HFFc6 (cell line): ENCODE measurements at places on chromosomes 6 and 20.

GRCh38 chr20:47719625-47720024 is 65.7 kb downstream of the SULF2 start:
- no peak for DNase-seq

DNA sequence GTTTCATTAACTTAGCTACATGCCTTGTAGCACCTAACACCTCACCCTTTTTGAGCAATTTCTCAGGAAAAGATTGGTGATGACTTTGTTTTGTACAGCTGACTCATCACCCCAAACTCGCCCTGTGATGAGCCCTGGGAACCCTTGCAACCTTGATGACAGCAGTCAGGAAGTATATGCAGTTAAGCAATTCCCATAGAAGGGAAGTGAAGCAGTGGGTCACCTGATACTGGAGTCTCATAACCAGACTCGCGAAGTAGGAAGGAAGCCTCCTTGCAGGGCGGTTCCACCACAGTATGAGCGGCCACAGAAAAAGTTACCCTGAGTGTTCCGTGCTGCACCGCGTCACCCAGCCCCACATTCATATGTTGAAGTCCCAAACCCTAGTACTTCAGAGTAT is 82.0 kb upstream of the EDN1 start:
- no peak for DNase-seq

GRCh38 chr6:133595111-133595761 is 293.7 kb upstream of the TCF21 start:
- no peak for DNase-seq

DNA sequence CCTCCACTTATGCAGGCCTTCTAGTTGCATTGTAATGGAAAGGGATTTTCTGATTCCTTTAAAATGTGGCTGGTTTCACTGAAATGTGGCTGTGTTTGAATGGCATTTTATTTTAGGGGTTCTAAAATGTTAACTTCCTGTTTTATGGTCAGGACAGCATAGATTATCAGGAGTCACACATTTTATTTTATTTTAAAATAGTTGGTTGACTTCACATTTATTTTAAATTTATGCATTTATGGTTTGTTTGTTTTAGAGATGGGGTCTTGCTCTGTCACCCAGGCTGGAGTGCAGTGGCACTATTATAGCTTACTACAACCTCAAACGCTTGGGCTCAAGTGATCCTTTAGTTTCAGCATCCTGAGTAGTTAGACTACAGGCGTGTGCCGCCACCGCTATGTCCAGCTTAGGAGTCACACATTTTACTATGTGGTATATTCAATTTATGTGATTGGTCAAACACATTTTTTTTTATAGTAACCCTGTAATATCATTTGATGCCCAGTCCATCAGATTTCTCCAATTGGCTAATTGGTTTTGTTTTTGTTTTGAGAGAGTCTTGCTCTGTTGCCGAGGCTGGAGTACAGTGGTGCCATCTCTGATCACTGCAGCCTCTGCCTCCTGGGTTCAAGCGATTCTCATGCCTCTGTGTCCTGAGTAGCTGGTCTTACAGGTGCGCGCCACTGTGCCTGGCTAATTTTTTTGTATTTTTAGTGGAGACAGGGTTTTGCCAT is 2.3 kb downstream of the DTD1 start:
- no peak for DNase-seq

DNA sequence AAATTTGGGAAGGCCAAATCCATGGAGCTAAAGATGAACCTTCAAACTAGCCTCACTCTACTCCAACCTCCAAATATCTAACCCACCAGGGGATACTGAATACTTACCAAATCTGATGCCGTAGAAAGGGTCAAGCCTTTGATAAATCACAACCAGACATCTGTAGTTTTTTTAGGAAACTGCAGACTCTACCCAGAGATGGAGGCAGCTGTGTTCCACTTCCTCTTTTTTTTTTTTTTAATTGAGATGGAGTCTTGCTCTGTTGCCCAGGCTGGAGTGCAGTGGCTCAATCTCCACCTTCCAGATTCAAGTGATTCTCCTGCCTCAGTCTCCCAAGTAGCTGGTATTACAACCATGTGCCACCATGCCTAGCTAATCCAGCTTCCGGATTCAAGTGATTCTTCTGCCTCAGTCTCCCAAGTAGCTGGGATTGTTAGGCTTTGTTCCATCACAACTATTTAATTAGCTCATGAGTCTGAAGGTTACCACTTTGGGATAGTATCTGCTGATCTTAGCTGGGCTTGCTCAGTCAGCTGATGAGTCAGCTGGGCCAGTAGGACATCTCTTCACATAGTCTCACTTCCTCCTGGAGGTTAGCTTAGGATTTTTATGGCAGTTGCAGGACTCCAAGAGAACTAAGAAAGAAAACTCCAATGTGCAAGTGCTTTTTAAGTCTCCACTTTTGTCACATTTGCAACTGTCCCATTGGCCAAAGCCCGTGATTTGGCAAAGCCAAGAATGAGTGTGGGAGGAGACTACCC is 13.3 kb downstream of the FRK start:
- peak; percentile 69 for DNase-seq

GRCh38 chr6:125099211-125100073 is 54.1 kb upstream of the TPD52L1 start:
- peak; percentile 53 for DNase-seq

GRCh38 chr6:152150196-152150595 is 342.7 kb downstream of the ESR1 start:
- DNase-seq, result no peak

DNA sequence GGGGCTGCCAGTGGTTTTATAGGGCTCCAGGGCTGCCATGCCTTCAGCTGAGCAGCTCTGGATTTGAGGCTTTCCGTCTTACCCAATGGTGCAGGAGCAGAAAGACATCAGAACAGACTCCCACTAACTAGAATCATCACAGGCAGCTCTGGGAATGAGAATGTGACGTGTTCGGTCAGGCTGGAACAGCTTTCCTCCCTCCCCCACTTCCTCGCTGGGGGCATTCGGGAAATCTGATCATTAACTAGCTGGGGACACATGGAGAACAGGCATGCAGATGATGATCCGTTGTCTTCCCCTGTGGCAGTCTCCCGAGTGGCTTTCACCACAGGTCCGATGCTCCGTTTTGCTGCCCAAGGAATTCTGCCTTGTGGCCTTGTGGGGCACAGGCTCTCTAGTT is 5.5 kb upstream of the MTG2 start:
- no peak for DNase-seq

GRCh38 chr6:122631571-122632249 is 21.5 kb downstream of the PKIB start:
- DNase-seq, result no peak

- peak; percentile 57 for DNase-seq
Measured at GRCh38 chr20:8361006-8361652, 229.1 kb downstream of the PLCB1 start.
